Endothelial cell (in vitro differentiated cells): ENCODE measurements at places on chromosomes 16 and 17.

GRCh38 chr16:58850019-58850677 lies 116.0 kb upstream of the GOT2 start:
- no peaks in the 10 kb centered on the region for H3K36me3 ChIP-seq
- no peak for DNase-seq
- H3K4me3 ChIP-seq, result no peak overlapping the region
- no peak overlapping the region for H3K27ac ChIP-seq
- peaks cover 2% of the 10 kb centered on the region for H3K27me3 ChIP-seq

GRCh38 chr17:47119746-47120520 lies 69.2 kb downstream of the CDC27 start:
- H3K36me3 ChIP-seq, result peaks cover 9% of the 10 kb centered on the region
- DNase-seq, result no peak
- H3K27ac ChIP-seq, result no peak overlapping the region
- H3K4me3 ChIP-seq, result no peak overlapping the region
- no peaks in the 10 kb centered on the region for H3K4me1 ChIP-seq

GRCh38 chr16:82748026-82748425 lies 121.3 kb downstream of the CDH13 start:
- no peak for DNase-seq
- peaks cover 46% of the 10 kb centered on the region for H3K4me1 ChIP-seq
- H3K36me3 ChIP-seq, result no peaks in the 10 kb centered on the region
- H3K4me3 ChIP-seq, result no peak overlapping the region
- no peak overlapping the region for H3K27ac ChIP-seq

DNA sequence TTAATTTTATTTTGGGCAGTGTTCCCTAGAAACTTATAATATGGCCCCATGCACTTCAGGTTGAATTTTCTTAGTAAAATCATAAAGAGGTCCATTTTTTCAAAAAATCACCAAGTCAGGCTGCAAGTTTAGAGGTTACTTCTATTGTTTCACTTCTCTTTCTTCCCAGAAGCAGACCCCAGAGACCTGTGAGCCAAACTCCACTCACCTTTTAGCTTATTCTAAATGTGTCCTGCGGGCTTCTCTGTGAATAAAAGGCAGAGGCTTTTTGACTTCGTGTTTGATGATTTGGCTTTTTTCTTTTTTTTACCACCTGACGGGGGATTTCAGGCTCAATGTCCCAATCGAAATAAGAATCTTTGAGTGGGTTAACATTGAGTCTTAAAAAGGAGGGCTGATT lies 7.4 kb downstream of the PRKCB start:
- peaks cover 4% of the 10 kb centered on the region for H3K4me1 ChIP-seq
- DNase-seq, result no peak
- H3K36me3 ChIP-seq, result no peaks in the 10 kb centered on the region
- no peak overlapping the region for H3K4me3 ChIP-seq

- H3K36me3 ChIP-seq, result peaks cover 21% of the 10 kb centered on the region
- DNase-seq, result no peak
- H3K4me3 ChIP-seq, result no peak overlapping the region
- peaks cover 21% of the 10 kb centered on the region for H3K4me1 ChIP-seq
These were observed 60.0 kb upstream of the CHMP6 start for GRCh38 chr17:80931421-80932265.

DNA sequence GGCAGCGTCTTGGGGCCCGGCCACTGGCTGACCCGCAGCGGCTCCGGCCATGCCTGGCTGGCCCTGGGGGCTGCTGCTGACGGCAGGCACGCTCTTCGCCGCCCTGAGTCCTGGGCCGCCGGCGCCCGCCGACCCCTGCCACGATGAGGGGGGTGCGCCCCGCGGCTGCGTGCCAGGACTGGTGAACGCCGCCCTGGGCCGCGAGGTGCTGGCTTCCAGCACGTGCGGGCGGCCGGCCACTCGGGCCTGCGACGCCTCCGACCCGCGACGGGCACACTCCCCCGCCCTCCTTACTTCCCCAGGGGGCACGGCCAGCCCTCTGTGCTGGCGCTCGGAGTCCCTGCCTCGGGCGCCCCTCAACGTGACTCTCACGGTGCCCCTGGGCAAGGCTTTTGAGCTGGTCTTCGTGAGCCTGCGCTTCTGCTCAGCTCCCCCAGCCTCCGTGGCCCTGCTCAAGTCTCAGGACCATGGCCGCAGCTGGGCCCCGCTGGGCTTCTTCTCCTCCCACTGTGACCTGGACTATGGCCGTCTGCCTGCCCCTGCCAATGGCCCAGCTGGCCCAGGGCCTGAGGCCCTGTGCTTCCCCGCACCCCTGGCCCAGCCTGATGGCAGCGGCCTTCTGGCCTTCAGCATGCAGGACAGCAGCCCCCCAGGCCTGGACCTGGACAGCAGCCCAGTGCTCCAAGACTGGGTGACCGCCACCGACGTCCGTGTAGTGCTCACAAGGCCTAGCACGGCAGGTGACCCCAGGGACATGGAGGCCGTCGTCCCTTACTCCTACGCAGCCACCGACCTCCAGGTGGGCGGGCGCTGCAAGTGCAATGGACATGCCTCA lies 773 bp downstream of the NTN3 start:
- H3K36me3 ChIP-seq, result no peaks in the 10 kb centered on the region
- peaks cover 32% of the 10 kb centered on the region for H3K27me3 ChIP-seq
- peaks cover 7% of the 10 kb centered on the region for H3K4me1 ChIP-seq
